ENCODE measurements at places on chromosomes 16 and 17.

DNA sequence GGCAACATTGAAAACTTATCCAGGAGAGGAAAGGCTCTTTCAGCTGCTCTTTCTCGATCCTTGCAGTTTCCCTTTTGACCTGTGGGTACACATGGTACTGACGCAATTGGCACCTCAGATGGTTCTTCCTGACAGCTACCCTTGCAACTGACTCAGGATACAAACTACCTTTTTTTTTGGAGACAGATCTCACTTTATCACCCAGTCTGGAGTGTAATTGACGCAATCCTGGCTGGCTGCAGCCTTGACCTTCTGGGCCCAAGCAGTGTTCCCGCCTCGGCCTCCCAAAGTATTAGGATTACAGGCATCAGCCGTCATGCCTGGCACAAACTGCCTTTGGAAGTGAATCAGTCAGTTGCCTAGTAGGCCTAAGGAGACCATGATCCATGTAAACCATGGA, 607.2 kb downstream of the WWOX start:
- DNase-seq, result no peak

DNA sequence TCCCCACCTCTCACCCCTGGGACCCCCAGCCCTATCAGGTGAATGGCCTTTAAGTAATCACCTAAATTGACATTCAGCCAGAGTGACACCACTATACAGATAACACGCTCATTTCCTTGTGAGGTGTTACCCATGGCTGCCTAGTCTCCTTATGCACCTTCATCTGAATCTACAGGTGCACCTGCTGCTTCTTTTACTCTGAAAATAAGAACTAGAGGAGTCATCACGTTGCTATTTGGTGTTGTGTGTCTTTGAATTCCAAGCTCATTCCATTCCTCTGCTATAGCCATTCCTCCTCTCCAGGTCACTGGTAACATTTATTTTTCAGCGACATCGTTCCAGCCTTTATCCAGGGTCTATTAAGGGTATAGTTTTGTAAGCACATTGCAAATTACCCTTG, 9.8 kb downstream of the LGALS9 start:
- no peak for DNase-seq

DNA sequence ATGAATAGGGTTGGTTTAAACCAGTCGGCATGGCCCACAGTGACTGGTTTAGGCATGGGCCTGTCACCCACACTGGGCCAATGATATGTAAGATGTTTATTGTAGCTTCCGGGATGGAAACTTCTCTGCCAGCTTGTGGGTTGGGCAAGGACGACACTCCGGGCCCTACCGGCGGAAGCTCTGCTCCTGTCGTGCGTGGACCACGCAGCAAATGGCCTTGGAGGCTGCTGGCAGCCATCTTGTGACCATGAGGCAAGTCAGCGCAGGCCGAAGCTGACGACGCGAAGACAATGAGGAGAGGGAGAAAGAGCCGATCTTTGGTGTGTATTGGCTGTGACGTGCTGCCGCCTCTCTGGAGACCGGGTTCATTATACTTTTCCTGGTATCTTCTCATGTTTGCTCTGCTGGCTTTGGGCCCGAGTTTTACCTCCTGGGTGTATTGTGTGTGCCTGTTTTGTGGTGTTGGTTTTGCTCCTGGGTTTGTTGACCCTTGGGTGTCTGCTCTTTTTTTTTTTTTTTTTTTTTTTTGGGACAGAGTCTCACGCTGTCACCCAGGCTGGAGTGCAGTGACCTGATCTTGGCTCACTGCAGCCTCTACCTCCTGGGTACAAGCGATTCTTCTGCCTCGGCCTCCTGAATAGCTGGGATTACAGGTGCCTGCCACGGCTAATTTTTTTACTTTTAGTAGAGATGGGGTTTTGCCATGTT, 15.4 kb downstream of the SLC25A10 start:
- no peak for DNase-seq

DNA sequence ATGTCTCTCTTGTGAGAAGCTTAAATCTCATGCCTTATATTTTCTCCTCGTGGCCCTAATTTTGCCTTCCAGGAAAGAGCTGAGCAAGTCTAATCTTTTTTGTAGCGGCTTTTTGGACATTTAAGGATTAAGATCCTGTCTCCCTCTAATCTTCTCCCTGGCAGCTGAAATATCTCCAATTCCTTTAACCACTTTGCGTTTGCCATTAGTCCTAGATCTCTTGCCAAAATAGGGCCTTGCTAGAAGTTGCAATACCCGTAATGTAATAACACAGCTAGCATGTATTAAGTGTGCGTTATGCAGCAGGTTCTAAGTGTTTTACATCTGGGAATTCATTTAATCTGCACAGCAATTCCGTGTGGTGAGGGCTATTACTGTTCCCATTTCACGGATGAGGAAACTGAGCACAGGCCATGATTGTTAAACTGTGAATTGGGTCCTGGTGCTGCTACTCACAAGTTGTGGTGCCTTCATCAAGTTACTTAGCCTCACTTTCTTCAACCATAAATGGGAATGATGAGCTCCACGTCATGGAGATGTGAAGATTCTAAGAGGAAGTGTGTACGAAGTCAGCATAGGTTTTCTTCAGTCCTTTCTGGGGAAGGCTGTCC, 198.9 kb upstream of the ASIC2 start:
- DNase-seq, result no peak

DNA sequence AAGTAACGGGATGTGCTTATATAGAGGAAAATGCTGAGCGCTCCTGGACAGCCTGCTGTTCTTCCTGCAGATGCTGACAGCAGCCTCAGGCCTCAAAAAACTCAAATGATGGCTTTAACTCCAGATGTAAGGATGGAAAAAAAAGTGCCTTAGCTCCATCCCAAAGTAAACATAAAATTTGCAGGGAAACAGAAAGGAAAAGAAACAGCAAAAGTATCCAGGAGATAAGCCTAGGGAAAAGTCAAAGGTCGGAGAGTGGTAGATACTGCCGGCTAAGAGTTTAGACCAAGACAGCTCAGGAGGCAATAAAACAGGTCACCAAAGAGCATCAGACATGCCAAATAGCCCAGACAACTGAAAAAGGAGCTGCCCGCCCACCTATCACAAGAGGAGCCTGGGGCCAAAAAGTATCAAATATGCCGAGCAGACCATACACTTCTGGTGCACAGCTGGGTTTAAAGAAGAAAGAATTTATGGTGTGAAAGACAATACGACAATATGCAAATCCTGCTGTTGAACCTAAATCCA, 6.9 kb downstream of the KRT31 start:
- DNase-seq, result no peak

GRCh38 chr16:1911467-1912214, 6.6 kb downstream of the HS3ST6 start:
- no peak for DNase-seq

DNA sequence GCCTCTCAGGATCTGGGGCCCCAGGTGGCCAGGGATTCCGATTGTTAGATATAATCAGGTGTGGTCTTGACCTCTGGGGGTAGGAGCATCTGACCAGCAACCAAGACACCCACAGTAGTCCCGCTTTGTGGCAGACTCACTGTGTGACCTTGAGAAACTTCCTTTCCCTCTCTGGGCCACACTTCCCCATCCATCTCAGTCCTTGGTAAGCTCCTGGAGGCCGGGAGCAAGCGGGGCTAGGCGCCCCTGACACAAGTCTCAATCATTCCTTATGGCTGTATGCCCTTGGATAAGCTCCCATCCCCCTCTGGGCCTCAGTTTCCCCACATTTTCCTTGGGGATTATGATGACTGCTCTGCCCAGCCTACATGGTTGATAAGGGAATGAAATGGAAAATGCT, 21.3 kb downstream of the CPNE2 start:
- no peak for DNase-seq

GRCh38 chr16:25031132-25031440, 15.9 kb upstream of the ARHGAP17 start:
- DNase-seq, result no peak

DNA sequence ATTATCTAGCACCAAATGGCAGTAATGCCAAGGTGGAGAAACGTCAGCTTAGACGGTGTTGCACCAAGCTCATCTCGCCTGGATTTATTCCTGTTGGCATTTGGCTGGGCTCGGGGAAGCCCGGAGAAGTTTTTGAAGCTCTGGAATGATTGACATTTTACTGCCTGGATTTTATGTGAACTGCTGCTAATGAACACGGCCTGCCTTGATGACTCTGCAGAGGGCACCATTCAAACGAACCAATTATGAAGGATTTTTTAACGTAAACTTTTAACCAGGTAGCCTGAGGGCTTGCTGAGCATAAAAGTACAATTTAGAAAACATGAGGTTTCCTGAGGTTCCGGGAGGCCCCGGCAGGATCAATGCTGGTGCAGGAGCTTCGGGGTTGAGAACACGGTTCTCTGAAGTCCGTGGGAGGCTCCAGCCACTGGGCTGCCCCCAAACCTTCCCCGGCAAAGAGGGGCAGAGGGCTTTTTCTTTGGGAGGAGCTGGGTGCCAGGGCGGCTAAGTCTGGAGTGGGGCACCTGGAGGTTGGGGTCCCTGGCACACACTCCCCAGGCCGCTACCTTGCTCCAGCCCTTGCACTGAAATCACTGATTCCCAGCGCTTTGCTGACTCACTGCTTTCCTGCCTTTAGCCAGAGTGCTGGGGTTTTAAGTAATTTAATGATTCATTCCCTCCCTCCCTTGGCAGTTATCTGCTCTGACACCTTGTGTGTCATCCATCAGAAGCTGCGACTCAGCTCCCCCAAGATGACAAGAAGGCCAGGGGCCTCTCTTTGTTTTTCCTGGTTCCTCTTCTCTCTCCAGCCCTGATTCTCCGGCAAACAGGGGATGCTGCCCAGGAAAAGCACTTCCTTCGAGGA, 161.2 kb upstream of the IRX3 start:
- DNase-seq, result no peak

- DNase-seq, result no peak
These were observed 50.3 kb downstream of the SCNN1G start for GRCh38 chr16:23232806-23233205.

DNA sequence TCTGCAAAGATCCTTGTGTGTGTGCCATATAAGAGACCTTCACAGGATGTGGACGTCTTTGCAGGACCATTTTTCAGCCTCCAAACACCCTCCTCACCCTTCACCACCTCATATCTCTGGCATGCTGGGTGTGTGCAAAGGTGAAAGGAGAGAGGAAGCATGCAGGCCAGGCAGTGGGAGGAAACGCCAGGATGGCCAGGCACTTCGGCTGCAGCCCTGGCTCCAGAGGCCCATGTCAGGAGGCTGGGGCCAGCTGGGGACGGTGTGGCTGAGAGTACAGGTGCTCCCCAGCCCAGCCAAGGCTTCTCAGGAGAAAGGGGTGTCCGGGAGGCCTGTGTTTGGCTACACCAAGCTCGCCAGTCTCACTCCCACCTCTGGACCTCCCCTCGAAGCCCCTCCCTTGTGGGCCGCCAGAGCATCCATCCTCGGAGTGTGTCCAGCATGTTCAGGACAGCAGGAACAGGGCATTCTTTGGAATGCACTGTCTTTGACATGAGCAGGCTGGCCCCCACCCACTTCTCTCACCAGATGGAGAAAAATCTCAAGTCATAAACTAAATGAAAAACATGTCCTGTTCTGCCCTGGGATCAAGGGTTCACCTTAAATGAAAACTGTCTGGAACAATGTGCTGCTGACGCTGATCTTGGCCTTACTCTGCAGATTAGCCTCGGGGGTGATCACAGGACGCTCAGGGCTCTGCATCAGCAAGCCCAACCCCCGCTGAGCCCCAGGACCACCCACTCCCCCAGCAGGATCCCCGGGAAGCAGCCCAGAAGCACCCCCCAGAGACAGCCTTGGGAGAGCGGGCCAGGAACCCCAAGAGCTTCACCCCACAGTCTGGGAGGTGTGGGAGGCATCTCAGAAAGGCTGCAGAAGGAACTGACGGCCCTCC, 15.9 kb downstream of the PEMT start:
- no peak for DNase-seq

DNA sequence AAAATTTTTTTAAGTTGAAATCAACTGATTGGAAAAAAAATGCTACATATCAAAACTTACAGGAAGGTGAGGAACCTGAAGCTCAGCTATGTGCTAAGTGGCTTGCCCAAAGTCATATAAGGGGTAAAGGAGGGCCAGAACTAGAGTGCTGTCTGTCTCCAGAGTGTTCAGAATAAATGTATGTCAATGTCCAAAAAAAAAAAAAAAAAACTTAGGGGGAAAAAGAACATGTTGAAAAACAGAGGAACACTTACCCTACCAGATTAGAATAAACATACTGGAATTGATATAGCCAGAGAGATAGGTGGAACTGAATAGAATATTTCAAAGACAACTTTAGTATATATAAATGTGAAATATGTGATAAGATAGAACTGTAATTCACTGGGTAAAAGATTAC, 11.5 kb downstream of the DCAF7 start:
- no peak for DNase-seq

- DNase-seq, result no peak
These were observed 54.4 kb upstream of the PABPN1L start for GRCh38 chr16:88920618-88921590.

- no peak for DNase-seq
These were observed 6.5 kb downstream of the NFATC3 start for GRCh38 chr16:68091380-68092261.

- DNase-seq, result no peak
These were observed 41.9 kb upstream of the TMEM132E start for GRCh38 chr17:34537445-34537844.

- DNase-seq, result no peak
These were observed 9.9 kb upstream of the FOXJ1 start for GRCh38 chr17:76150712-76151622.

GRCh38 chr17:15220785-15221184, 44.3 kb downstream of the PMP22 start:
- no peak for DNase-seq

- peak; percentile 54 for DNase-seq
These were observed 737 bp downstream of the DHRS13 start for GRCh38 chr17:28901866-28902818.

DNA sequence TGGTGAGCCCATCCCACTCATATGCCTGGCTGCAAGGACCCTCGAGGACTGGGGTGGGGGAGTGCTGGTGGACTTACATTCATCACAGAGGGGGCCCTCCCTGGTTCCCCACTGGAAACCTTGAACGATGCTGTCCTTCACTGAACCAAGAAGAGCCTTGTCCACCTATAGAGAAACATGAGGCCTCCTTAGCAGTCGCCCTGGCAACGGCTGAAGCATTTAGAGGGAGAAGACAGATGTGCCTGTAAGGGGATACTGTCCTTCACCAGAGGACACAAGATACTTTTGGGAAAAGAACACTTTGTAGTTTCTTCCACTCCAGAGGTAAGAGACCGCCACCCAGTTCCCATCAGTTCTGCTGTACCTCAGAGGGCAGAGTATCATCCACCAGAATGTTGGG, 6.5 kb downstream of the HIGD1B start:
- no peak for DNase-seq

GRCh38 chr16:51952500-51952899, 594.4 kb downstream of the TOX3 start:
- DNase-seq, result no peak

GRCh38 chr17:81200695-81201580, 21.8 kb downstream of the CEP131 start:
- DNase-seq, result peak; percentile 19

Measured in CD4-positive, alpha-beta T cell treated with Interleukin-10 for 1 hour (primary cell).